Vagina (tissue), 2 donors: ENCODE measurements at places on chromosomes 16 and 17. TPM values are rescaled to one million over a fixed set of nuclear protein-coding genes. Genes with fewer than 3 reads are reported as not detected.

TK1 gene
- total RNA-seq: 3.7 TPM

CD300A gene
- 4.2 TPM for total RNA-seq

ARHGAP44 gene
- 3.2 TPM for total RNA-seq

HBM gene
- total RNA-seq: not detected

GNGT2 gene
- total RNA-seq: 6.6 TPM

CAPNS2 gene
- total RNA-seq: 33.9 TPM

DNA sequence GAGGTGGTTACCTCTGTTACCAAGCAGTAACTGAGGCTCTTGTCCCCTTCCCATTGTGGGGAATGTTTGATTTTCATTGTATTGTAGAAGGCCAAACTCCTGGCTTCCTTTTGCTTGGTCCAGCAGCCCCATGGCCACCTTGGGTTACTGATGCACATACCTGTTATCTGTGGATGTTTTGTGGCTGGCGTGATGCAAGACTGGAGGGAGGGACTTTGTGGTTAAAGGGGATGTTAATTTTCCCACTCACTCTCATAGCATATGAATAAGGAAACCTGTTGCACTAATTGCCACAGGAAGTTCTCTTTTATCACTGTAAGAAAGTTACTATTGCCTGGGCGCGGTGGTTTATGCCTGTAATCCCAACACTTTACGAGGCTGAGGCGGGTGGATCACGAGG, 168.6 kb upstream of the HS3ST4 start:
- no peaks in the 10 kb centered on the region for H3K4me1 ChIP-seq
- H3K4me3 ChIP-seq: no peak overlapping the region
- H3K27me3 ChIP-seq: no peaks in the 10 kb centered on the region
- no peak overlapping the region for H3K27ac ChIP-seq
- H3K36me3 ChIP-seq: no peaks in the 10 kb centered on the region

DNA sequence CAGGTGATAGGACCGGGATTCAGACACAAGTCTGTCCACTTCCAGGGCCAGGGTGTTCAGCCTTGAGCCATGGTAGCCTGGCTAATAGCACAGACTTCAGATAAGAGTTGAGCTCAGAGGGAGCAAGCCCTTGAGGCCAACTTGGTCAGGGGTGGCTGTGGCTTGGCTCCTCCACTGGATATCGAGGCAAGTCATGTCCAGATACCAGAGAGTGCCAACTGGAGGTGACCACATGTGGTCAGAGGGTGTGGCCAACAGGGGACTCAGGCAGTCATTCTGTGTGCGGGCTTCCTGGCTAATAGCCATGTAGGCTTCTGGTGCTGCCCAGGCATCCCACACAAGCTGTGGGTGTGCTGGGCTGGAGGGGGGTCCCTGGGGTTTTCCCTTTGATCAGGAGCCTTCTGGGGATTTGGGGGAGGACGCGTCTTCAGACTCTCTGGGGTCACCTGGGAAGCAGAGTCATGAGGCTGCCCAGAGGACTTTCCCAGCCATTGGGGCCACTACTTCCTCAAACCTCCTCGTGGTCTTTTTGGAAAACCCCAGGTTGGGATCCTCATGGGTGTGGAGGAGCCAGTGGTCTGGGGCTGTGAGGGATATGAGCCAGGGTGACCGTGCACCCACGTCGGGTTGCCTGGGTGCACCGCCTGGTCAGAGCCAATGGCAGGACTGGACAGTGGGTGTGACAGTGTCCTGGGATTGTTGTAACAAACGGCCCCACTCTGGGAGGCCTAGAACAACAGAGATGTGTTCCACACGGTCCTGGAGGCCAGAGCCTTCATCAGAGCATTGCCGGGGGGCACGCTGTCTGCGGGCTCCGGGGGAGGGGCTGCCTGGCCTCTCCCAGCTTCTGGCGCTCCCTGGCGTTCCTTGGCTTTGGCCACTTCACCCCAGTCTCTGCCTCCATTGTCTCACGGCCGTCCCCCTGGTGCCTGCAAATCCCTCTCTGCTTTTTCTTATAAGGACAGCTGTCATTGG, 25.0 kb downstream of the COX4I1 start:
- no peak for DNase-seq
- no peak overlapping the region for H3K4me3 ChIP-seq
- no peaks in the 10 kb centered on the region for H3K36me3 ChIP-seq

GRCh38 chr16:11140466-11140865, 115.5 kb downstream of the SOCS1 start:
- H3K4me1 ChIP-seq: no peaks in the 10 kb centered on the region
- H3K4me3 ChIP-seq: no peak overlapping the region
- H3K27me3 ChIP-seq: no peaks in the 10 kb centered on the region
- no peaks in the 10 kb centered on the region for H3K36me3 ChIP-seq

DNA sequence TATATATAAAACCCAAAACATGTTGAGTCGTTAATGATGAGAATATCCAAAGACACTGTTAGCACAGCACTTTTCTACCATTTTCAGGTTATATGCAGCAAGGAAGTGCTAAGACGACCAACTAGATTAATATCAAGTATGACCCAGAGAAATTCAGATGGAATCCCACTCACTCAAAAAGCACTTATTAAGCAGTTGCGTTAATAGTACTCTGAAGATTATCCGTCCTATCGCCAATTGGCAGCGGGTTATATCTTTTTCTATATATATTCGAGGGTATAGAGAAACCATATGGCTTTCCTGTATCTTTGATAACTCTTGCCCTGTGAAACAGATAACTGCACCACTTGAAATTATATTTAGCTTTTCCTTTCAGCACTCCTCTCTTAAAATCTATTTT, 1.1 kb downstream of the CRLF3 start:
- no peak for DNase-seq
- no peaks in the 10 kb centered on the region for H3K36me3 ChIP-seq
- H3K4me3 ChIP-seq: peak overlapping the region; percentile 95
- H3K4me1 ChIP-seq: peaks cover 32% of the 10 kb centered on the region
- H3K27ac ChIP-seq: peak overlapping the region; percentile 87

DNA sequence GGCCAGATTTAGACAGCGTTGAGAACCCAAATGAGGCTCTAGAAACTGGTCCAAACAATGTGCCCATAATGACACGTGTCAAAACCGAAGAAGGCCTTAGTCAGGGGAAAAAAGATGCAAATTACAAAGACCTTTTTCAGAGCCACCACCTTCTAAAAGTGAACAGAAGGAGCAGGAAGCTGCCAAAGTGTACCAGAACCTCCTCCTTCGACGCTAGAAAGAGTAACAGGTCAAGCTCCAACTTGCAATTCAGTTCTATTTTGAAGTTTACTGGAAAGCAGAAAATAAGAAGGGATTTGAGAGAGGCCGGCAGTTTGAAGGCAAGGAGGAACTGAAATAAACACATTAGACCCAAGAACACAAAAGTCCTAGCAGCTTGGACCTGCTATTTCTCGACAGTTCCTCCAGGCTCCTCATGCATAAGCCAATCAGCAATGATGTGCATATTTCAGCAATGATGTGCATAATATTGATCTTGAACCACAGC, 61.8 kb downstream of the XYLT1 start:
- DNase-seq: no peak
- H3K36me3 ChIP-seq: no peaks in the 10 kb centered on the region
- peak overlapping the region; percentile 5 for H3K27ac ChIP-seq
- no peaks in the 10 kb centered on the region for H3K27me3 ChIP-seq
- H3K4me3 ChIP-seq: no peak overlapping the region

DNA sequence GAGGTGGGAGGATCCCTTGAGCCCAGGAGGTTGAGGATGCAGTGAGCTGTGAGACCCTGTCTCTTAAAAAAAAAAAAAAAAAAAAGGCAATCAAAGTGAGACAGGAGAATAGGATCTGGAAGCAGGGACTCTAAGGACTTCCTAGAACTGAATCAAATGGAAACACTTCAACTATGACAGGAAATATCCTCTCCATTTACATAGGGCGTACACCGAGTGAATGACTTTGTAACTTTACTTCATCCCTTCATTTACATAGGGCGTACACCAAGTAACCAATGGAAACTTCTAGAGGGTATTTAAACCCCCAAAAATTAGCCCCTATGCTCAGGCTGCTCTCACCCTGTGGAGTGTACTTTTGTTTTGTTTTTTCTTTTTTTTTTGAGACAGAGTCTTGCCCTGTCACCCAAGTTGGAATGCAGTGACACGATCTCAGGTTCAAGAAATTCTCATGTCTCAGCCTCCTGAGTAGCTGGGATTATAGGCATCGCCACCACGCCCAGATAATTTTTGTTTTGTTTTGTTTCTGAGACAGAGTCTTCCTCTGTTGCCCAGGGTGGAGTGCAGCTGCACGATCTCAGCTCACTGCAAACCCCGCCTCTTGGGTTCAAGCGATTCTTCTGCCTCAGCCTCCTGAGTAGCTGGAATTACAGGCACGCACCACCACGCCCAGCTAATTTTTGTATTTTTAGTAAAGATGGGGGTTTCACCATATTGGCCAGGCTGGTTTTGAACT, 9.6 kb upstream of the PRPSAP1 start:
- no peaks in the 10 kb centered on the region for H3K36me3 ChIP-seq
- no peak for DNase-seq
- no peak overlapping the region for H3K4me3 ChIP-seq
- no peaks in the 10 kb centered on the region for H3K27me3 ChIP-seq
- H3K27ac ChIP-seq: peak overlapping the region; percentile 73

DNA sequence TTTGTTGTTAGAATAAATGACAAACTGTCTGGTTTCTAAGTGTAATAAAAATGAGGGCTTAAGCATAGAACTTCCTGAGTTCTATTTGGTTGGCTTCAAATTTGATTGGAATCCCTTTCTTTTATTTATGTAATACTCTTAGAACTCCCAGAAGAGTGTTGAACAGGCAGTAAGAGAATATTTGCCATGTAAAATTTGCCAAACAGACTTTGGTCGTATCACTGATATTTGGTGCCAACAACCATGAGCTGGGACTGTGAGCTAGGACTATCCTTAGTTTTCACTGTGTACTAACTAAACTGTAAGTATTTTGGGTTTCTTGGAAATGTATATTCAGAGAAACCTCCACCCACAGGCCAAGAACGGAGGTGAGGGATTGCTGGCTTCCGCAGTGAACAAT, 971.2 kb upstream of the SOX9 start:
- no peaks in the 10 kb centered on the region for H3K4me1 ChIP-seq
- no peak overlapping the region for H3K4me3 ChIP-seq
- H3K27me3 ChIP-seq: no peaks in the 10 kb centered on the region
- DNase-seq: no peak
- H3K36me3 ChIP-seq: no peaks in the 10 kb centered on the region
- H3K27ac ChIP-seq: no peak overlapping the region
